Panc1 (cell line): ENCODE measurements at places on chromosomes 2 and 18. TPM values are rescaled to one million over a fixed set of nuclear protein-coding genes. Genes with fewer than 3 reads are reported as not detected.
A peak's percentile ranks its signal among the peaks of the same experiment; 100 is the strongest.

GRCh38 chr2:197497326-197497725, 2.3 kb downstream of the HSPD1 start:
- DNase-seq = no peak

GRCh38 chr2:235041221-235041917, 89.6 kb downstream of the SH3BP4 start:
- DNase-seq = no peak

DNA sequence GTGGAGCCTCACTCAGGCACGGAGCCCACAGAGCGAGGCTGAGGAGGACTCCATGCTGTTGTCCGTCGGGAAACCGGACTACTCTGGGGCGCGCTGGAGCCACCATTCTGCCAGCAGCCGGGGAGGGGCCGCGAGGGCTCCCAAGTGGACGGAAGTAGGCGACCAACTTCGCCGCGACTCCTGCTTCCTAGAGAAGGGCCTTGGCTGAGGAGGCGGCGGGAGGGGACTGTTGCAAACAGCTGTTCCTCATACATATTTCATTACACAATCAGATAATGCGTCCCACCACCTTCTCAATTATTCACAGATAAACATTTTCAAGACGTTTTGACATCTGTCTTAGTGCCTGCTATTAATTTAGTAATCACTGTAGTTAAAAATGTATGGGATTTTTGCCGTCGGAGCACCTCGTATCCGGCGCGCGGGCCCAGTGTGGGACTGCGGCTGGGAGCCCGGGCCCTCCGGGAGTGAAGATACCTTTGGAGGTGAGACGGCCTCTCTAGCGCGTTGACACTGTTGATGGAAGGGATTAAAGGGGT, 11.7 kb upstream of the SIX3 start:
- no peak for DNase-seq

DNA sequence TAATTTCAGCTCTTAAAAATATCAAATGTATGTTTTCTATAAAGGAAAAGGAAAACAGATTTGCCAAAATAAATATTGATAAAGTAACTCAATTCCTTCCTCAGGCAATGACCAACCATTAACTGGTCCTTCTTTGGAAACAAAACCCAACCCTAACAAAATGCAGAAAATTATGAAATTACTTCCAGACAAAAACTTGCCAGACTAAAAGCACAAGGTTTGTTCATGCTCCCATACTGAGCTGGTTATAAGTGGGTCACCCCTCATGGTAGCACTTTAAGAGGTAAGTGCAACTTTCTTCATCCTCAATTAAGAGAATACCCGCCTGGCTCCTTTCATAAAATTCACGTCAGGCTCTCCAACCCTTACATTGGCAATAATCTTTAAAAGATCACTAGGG, 31.1 kb upstream of the TTC32 start:
- DNase-seq = peak; percentile 17

GRCh38 chr2:195909926-195910325, 158.7 kb downstream of the DNAH7 start:
- no peak for DNase-seq

- no peak for DNase-seq
Measured at GRCh38 chr18:75915941-75916623, 488.6 kb upstream of the SMIM21 start.

DNA sequence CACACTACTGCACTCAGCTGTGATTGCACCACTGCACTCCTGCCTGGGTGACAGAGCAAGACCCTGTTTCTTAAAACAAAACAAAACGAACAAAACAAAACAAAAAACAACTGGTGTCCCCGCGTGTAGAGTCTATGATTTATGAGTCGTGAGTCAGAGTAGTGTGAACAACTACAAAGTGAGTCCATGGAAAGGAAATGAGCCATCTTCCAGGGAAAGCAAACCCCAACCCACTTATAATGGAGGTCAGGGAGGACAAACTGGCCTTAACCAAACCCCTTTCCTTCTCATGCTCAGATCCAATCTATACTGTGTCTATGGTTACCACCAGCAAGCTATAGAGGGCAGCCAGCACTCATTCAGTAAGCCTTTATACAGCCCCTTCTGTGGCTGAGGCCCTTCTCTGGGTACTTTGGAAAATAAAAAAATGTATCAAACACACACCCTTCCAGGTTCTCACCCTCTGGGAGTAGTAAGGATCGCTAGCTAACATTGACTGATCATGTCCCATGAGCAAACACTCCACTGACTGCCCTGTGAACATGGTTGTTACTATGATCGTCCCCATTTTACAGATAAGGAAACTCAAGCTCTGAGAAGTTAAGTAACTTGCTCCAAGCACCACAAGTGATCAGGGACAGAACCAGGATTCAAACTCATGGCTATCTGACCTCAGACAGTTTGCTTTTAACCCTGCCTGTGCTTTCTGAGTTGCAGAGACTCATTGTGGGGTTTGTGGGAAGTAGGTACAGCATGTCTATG, 24.7 kb upstream of the COLEC12 start:
- DNase-seq = peak; percentile 22

GRCh38 chr18:40867459-40867858, 1087.6 kb upstream of the PIK3C3 start:
- DNase-seq = no peak

DNA sequence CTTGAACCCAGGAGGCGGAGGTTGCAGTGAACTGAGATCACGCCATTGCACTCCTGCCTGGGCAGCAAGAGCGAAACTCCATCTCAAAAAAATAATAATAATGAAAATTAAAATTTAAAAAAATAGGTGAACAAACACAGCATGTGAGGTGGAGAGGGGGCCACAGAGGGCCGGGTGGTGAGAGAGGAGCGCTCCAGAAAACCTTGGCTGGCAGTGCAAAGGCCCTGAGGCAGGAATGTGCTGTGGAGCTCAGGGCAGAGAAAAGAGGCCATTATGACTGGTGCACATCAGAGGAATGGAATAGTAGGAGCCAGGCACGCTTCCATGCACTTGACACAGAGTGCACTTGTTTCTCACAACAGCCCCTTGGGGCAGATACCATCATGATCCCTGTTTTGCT, 21.6 kb upstream of the SCLY start:
- DNase-seq = no peak

GRCh38 chr2:12819103-12819475, 102.4 kb downstream of the TRIB2 start:
- no peak for DNase-seq

The PROM2 gene
- 1.4 TPM for total RNA-seq

The HOXD12 gene
- total RNA-seq = 0.13 TPM

The IL36G gene
- total RNA-seq = not detected

The FAM117B gene
- 7.8 TPM for total RNA-seq

The GREB1L gene
- total RNA-seq = 11.0 TPM
